Vagina (tissue), 2 donors: ENCODE measurements at places on chromosomes 7 and 10. TPM values are rescaled to one million over a fixed set of nuclear protein-coding genes. Genes with fewer than 3 reads are reported as not detected.

- H3K4me1 ChIP-seq = peaks cover 13% of the 10 kb centered on the region
- no peak overlapping the region for H3K27ac ChIP-seq
- H3K27me3 ChIP-seq = no peaks in the 10 kb centered on the region
- H3K36me3 ChIP-seq = peaks cover 4% of the 10 kb centered on the region
- no peak overlapping the region for H3K4me3 ChIP-seq
Observed at GRCh38 chr10:22610610-22611009, 103.8 kb downstream of the PIP4K2A start.

GRCh38 chr10:67119651-67120050 is 193.8 kb downstream of the LRRTM3 start:
- H3K27ac ChIP-seq = no peak overlapping the region
- H3K27me3 ChIP-seq = no peaks in the 10 kb centered on the region
- H3K4me1 ChIP-seq = no peaks in the 10 kb centered on the region
- no peak for DNase-seq
- H3K36me3 ChIP-seq = no peaks in the 10 kb centered on the region

DNA sequence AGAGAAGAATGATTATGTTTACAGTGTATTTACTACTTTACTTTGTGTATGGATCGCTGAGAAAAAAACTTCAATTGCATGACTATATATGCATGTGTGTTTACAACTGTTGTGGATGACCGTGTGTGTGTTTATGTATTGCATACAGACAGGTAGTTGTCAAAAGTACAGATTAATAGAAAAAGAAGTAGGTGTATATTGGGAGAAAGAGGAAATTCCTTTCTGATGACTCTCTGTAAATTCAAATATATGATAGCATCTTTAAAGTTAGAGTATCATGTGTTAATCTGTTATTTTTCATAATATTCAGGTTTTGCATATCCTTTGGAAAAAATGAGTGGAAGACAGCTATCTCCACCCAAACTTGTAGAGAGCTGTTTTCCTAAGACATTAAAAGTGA is 160.4 kb upstream of the AGR3 start:
- H3K36me3 ChIP-seq = no peaks in the 10 kb centered on the region
- H3K27me3 ChIP-seq = no peaks in the 10 kb centered on the region
- H3K27ac ChIP-seq = no peak overlapping the region
- no peak overlapping the region for H3K4me3 ChIP-seq

DNA sequence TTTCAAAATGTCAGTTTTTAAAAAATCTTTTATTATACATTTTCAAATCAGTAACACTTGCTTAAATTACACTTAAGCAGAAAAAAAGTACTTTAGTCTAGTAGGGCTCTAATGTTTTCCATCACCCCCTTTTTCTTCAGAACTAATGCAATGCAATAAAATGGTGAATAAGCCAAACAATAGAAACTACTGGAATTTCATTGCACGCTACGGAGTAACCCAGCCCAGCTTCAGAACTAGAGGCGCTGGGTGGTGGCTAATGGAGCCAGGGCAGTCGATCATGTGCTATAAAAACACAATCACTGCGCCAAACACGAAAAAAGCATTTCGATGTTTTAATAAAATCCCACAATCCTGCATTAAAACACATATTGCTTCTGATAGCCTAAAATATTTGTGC is 59.9 kb upstream of the ODAD2 start:
- no peaks in the 10 kb centered on the region for H3K27me3 ChIP-seq
- DNase-seq = no peak
- peaks cover 10% of the 10 kb centered on the region for H3K36me3 ChIP-seq
- no peak overlapping the region for H3K4me3 ChIP-seq
- peaks cover 13% of the 10 kb centered on the region for H3K4me1 ChIP-seq

GRCh38 chr7:79471283-79471682 is 17.8 kb upstream of the MAGI2 start:
- no peak for DNase-seq
- no peaks in the 10 kb centered on the region for H3K4me1 ChIP-seq
- no peaks in the 10 kb centered on the region for H3K27me3 ChIP-seq
- no peak overlapping the region for H3K4me3 ChIP-seq
- H3K36me3 ChIP-seq = no peaks in the 10 kb centered on the region

DNA sequence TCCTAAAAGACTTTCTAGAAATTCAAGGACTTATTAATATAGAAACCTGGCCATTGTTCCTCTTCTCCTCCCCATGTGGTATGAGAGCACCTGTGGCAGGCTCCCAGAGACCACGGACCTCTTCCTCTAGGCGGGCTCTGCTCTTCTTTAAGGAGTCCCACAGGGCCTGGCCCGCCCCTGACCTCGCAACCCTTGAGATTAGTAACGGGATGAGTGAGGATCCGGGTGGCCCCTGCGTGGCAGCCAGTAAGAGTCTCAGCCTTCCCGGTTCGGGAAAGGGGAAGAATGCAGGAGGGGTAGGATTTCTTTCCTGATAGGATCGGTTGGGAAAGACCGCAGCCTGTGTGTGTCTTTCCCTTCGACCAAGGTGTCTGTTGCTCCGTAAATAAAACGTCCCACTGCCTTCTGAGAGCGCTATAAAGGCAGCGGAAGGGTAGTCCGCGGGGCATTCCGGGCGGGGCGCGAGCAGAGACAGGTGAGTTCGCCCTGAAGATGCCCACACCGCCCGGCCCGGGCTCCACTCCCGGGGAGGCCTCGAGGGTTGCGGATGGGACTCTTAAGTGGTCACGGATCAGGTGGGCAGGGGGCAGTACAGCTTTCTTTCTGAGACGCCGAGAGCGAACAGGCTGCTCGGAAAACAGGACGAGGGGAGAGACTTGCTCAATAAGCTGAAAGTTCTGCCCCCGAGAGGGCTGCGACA is at the start of gene SLC26A4:
TSS of gene SLC26A4 (plus strand) at position 448 of the 700 bp plus-strand sequence. CDS start 814 bp downstream, outside the sequence.
- no peaks in the 10 kb centered on the region for H3K27me3 ChIP-seq
- no peak within 1 kb of the TSS for H3K27ac ChIP-seq
- no peaks in the 10 kb centered on the region for H3K36me3 ChIP-seq

The AOC1 gene
- total RNA-seq = not detected

The TMEM213 gene
- not detected for total RNA-seq

The TSPAN13 gene
- total RNA-seq = 13.8 TPM

DNA sequence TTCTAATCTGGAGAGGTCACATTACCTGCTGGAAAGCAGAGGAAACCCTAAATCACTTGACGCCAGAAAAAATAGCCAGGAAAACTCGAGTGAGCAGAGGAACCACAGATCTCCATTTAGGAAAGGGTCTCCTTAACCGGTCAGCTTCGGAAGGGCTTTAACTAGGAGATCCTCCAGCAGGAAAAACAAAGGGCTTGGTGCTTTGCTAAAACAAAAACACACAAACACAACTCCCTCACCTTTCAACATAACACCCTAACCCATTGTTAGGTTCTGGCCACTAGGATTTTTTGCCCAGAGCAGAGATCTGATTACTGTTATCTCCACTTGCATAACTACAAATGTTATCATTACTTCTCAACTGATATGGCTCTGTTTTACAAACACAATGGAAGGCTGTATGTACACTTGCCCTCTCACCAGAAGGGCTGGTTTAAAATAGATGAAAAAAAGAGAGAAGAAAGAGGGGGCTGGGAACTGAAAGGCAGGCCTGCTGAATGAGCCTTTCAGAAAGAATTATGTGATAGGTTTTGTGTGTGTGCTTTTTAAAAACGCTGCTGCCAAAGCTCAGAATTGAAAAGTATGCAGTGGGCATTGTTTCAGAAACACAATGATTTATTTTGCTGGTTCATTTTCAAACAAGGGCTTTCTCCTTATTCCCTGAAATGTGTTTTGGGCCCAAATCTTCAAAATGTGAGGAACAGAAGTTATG is 161.5 kb downstream of the FGFR2 start:
- H3K4me1 ChIP-seq = no peaks in the 10 kb centered on the region
- H3K4me3 ChIP-seq = no peak overlapping the region
- DNase-seq = no peak
- no peak overlapping the region for H3K27ac ChIP-seq
- H3K36me3 ChIP-seq = no peaks in the 10 kb centered on the region

GRCh38 chr7:138776166-138776833 is 21.5 kb upstream of the TMEM213 start:
- no peak overlapping the region for H3K27ac ChIP-seq
- H3K4me1 ChIP-seq = no peaks in the 10 kb centered on the region
- DNase-seq = no peak
- H3K4me3 ChIP-seq = no peak overlapping the region

GRCh38 chr7:1670894-1671593 is 967 bp downstream of the ELFN1 start:
- DNase-seq = no peak
- H3K27me3 ChIP-seq = no peaks in the 10 kb centered on the region
- no peak overlapping the region for H3K27ac ChIP-seq
- H3K4me3 ChIP-seq = peak overlapping the region; percentile 48

DNA sequence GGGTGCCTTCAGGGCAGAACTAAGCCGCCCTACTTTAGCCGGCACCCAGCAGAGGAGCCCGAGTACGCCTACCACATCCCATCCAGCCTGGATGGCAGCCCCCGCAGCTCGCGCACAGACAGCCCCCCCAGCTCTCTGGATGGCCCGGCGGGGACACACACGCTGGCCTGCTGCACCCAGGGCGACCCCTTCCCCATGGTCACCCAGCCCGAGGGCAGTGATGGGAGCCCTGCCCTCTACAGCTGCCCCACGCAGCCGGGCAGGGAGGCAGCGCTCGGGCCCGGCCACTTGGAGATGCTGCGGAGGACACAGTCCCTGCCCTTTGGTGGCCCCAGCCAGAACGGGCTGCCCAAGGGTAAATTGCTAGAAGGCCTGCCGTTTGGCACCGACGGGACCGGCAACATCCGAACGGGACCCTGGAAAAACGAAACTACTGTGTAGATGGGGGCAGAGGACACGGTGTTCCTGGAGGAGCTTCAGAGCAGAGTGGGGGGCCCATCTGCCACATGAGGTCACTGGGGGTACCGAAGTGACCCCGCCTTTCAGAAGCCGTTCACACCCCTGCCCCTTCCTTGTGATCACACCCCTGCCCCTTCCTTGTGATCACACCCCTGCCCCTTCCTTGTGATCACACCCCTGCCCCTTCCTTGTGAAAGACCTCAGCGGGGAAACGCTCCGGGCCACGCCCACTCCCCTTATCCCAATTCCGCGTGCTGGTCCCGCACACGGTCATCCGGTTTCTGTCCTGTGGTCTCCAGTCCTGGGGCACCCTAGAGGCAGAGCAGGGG is 30.8 kb upstream of the KNDC1 start:
- H3K36me3 ChIP-seq = no peaks in the 10 kb centered on the region
- H3K4me3 ChIP-seq = no peak overlapping the region
- H3K27me3 ChIP-seq = no peaks in the 10 kb centered on the region
- DNase-seq = no peak
- H3K4me1 ChIP-seq = no peaks in the 10 kb centered on the region

- H3K4me3 ChIP-seq = no peak overlapping the region
- H3K27me3 ChIP-seq = no peaks in the 10 kb centered on the region
- H3K27ac ChIP-seq = peak overlapping the region; percentile 6
- H3K36me3 ChIP-seq = no peaks in the 10 kb centered on the region
- H3K4me1 ChIP-seq = peaks cover 41% of the 10 kb centered on the region
Observed at GRCh38 chr7:120996333-120996987, 7.9 kb downstream of the CPED1 start.

DNA sequence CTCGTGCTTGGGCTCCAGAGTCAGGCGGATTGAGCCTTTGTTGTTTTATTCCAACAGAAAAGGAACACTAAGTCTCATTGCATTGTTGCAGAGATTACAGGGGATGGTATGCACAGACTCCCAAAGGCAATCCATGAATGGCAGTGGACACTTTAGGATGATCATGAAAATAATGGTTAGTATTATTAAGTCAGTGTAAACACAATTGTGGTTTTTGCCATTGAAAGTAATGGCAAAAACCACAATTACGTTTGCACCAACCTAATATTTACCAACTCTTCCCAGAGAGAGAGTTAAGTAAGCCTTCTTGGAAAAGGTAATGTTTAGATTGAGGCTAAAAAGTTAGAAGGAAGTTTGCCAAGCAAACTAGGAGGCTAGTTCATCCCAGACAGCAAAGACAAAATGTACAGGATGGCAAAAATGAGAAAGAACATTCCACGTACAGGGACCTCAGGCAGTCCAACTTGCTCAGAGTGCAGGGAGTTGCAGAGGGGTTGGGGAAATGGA is 72.9 kb upstream of the AMPH start:
- H3K4me1 ChIP-seq = no peaks in the 10 kb centered on the region
- H3K27me3 ChIP-seq = no peaks in the 10 kb centered on the region
- no peak overlapping the region for H3K4me3 ChIP-seq
- H3K27ac ChIP-seq = no peak overlapping the region
- no peaks in the 10 kb centered on the region for H3K36me3 ChIP-seq

GRCh38 chr10:102220612-102221011 is 5.5 kb upstream of the ELOVL3 start:
- peaks cover 6% of the 10 kb centered on the region for H3K4me1 ChIP-seq
- H3K27ac ChIP-seq = no peak overlapping the region
- no peak overlapping the region for H3K4me3 ChIP-seq
- no peaks in the 10 kb centered on the region for H3K36me3 ChIP-seq
- no peak for DNase-seq

The CH25H gene
- 0.74 TPM for total RNA-seq

The MPP7 gene
- total RNA-seq = 24.8 TPM

The PLXNA4 gene
- 14.0 TPM for total RNA-seq

The PON1 gene
- not detected for total RNA-seq

GRCh38 chr7:102916426-102916825 is 3.6 kb downstream of the LRRC17 start:
- H3K36me3 ChIP-seq = no peaks in the 10 kb centered on the region
- peaks cover 5% of the 10 kb centered on the region for H3K4me1 ChIP-seq
- H3K27me3 ChIP-seq = no peaks in the 10 kb centered on the region
- H3K4me3 ChIP-seq = no peak overlapping the region
- H3K27ac ChIP-seq = no peak overlapping the region

The GDF10 gene
- total RNA-seq = 1.7 TPM

DNA sequence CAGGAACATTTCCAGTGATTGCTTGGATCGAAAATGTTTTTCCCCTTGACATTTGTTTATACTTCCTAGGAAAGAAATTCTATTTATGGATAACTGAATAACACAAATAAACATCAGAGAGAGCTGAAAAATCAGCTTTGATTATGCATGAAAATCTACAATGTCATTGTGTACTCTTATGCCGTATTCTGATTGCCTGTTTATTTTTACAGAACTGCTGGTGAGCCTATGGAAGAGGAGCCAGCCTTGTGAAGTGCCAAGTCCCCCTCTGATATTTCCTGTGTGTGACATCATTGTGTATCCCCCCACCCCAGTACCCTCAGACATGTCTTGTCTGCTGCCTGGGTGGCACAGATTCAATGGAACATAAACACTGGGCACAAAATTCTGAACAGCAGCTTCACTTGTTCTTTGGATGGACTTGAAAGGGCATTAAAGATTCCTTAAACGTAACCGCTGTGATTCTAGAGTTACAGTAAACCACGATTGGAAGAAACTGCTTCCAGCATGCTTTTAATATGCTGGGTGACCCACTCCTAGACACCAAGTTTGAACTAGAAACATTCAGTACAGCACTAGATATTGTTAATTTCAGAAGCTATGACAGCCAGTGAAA is 121.5 kb downstream of the TWIST1 start:
- H3K27ac ChIP-seq = no peak overlapping the region
- H3K4me3 ChIP-seq = no peak overlapping the region
- no peaks in the 10 kb centered on the region for H3K4me1 ChIP-seq
- no peak for DNase-seq

- H3K27ac ChIP-seq = no peak overlapping the region
- H3K4me1 ChIP-seq = peaks cover 13% of the 10 kb centered on the region
- H3K36me3 ChIP-seq = no peaks in the 10 kb centered on the region
- no peak for DNase-seq
- H3K4me3 ChIP-seq = no peak overlapping the region
Observed at GRCh38 chr10:24448351-24448999, 239.5 kb downstream of the KIAA1217 start.
